B cell (primary cell): ENCODE measurements at places on chromosomes 3 and 15. TPM values are rescaled to one million over a fixed set of nuclear protein-coding genes. Genes with fewer than 3 reads are reported as not detected.

The ALG1L2 gene
- total RNA-seq: 8.4 and 8.8 TPM in 2 replicates

The FOXB1 gene
- total RNA-seq: not detected in 2 replicates

The AMIGO3 gene
- not detected in 2 replicates for total RNA-seq

The ACOX2 gene
- total RNA-seq: not detected in 2 replicates

The CRBN gene
- total RNA-seq: 92.6 and 95.1 TPM in 2 replicates

The SNURF gene
- total RNA-seq: 24.1 and 33.1 TPM in 2 replicates

The PP2D1 gene
- not detected in 2 replicates for total RNA-seq

The FANCI gene
- total RNA-seq: 14.2 and 15.8 TPM in 2 replicates

The IQCB1 gene
- 54.6 and 56.5 TPM in 2 replicates for total RNA-seq

The OXSR1 gene
- total RNA-seq: 37.9 and 41.5 TPM in 2 replicates

The DPPA2 gene
- total RNA-seq: not detected in 2 replicates
